Stimulated activated CD4-positive, alpha-beta T cell treated with anti-CD3 and anti-CD28 coated beads, Interleukin-4, amount 100 ng/mL, for 48 hours (primary cell): ENCODE measurements at places on chromosomes 7 and 10.

DNA sequence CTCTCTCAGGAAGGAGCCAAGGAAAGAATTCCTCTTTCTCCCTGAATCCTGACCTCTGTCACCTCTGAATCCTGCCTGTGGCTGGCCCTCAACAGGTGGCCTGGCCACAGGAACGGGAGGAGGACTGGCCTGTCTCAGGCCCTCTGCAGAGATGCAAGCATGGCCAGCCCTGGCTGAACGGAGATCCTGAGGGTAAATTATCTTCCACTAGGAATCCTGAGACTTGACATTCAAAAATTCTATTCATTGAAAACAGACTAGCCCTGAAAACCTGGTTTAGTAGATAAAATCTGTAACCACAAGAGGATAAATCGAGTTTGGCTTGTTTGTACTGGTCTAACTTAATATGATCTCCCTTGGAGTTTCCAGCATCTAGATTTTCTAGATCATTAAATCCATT is 579.3 kb downstream of the LRMDA start:
- no peak for DNase-seq

GRCh38 chr7:93817004-93817403 is 73.5 kb downstream of the TFPI2 start:
- no peak for DNase-seq

DNA sequence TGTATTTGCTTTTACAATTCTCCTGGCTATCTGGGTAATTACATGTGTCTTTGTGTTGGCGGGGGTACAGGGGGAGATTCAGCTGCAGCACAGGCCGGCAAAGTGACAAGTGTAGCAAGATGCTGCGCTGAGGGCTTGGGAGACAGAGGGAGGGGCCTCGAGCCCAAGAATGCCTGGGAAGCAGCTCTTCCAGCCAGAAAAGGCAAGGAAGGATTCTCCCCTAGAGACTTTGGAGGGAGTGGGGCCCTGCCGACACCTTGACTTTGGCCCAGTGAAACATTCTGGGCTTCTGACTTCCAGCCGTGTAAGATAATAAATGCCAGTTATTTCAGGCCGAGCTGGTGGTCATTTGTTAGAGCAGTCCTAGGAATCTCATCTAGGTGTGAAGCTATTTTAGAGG is 7.2 kb upstream of the REPIN1 start:
- no peak for DNase-seq

GRCh38 chr7:104156842-104157277 is 51.0 kb downstream of the ORC5 start:
- no peak for DNase-seq

DNA sequence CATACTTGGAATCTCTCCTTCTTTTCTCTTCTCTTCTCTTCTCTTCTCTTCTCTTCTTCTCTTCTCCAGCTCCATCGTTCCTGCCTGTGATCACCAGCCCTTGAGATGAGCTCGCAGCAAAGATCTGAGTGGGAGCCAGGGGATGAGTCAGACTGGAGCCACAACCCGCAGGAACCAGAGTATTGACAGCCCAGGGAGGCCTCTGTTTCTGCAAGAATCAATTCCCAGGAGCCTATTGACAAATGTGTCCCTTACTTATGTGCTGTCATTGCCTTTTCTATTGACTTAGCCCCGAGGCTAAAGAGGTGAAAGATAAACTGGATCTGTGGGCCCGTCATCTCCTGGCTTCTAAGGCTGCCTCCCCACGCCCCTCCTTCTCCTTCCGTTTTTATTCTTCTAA is 13.1 kb upstream of the HABP2 start:
- no peak for DNase-seq

GRCh38 chr10:127570036-127570435 is 20.9 kb downstream of the NPS start:
- DNase-seq, result no peak

GRCh38 chr7:47089068-47089417 is 492.9 kb downstream of the TNS3 start:
- no peak for DNase-seq

GRCh38 chr7:66138994-66139752 is 24.5 kb downstream of the CRCP start:
- DNase-seq, result no peak

DNA sequence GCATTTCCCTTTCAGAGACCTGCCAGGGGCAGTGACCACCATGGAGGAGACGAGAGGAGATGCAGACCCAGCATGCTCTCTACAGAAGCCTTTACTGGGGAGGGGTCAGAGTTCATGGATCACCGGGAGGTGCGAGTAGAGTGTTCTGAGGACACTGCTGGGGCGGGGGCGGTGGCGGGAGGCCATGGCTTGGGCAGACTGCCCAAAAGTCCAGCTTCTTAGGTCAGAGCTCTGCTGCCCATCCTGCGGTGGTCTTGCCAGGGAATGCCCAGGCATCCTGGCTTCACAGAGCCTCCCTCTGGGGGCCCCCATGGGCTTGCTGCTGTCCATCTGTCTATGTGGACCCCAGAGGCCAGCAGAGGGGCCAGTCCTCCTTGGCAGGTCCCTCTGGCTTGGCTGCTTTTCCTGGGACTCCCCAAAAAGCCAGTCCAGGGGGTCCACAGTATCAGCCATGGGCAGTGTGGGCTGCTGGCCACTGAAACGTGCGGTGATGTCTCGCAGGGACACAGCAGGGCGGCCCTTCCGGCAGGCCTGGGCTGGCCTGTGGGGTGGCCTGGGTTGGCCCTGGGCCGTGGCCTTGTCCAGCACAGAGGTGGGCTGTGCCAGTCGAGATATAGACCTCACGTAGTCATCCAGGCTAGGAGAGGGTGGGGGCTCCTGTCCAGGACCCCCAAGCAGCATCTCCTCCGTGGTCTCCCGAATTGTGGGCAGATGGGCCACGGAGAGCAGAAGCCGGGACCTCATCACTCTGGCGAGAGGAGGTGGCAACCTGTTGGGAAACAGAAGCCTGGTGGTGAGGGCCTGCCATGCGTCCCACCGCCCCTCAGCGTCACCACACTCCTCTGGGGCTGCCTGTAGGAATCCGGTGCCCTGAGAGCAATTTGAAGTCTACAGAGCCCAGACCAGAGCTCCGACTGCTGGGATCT is 1.1 kb downstream of the DEPP1 start:
- no peak for DNase-seq

DNA sequence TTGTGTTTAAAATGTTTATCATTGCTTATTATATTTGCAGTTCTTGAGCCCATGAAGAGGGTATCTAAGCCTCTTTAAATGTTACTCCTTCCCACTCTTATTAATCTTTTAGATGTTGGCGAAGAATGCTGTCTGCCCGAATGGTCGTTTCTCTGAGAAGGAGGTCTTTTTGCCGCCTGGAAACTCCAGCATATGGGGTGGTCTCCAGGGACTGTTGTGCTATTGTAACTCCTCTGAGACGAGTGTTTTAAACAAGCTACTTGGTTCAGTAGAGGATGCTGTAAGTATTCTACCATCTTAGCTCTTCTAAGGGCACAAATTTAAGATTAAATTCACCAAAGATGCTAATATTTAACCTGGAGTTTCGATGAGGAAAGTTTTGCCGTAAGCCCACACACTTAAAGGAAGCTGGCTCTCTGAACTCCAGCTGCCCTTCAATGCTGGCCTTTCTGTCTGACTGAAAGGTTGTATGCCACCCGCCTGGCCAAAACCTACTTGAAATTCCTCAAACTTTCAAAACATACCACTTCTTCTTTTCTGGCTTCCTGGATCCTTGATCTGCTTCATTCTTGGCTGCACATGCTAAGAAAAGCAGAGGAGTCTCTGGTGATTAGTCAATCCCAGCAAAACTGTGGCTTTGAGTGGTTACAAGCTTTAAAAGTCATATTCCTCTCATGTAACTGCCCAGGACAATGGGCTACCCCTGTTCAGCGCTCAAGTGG is 74.7 kb downstream of the ABCA13 start:
- no peak for DNase-seq

GRCh38 chr10:46543466-46544377 is 12.7 kb downstream of the GPRIN2 start:
- no peak for DNase-seq

GRCh38 chr7:121390617-121391016 is 5.5 kb downstream of the FAM3C start:
- no peak for DNase-seq

DNA sequence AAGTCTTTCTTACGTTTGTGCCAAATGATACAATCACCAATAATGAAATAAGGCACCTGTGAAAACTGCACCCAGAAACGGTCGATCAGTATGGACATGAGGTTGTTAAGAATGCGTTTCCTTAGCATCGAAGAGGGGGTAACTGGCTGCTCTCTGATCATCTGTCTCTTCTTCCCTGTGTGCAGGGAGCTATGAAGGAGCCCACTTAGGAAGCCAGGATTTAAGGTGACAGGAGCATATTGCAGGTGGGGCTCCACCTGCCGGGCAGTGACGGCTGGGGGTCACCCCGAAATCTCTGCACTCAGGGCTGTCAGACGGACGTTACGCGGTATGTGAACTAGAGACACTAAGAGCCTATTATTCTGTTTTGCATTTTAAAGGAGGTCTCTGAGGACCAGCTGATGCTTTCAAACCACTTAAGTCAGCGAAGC is 64.5 kb downstream of the CARD11 start:
- DNase-seq, result no peak

DNA sequence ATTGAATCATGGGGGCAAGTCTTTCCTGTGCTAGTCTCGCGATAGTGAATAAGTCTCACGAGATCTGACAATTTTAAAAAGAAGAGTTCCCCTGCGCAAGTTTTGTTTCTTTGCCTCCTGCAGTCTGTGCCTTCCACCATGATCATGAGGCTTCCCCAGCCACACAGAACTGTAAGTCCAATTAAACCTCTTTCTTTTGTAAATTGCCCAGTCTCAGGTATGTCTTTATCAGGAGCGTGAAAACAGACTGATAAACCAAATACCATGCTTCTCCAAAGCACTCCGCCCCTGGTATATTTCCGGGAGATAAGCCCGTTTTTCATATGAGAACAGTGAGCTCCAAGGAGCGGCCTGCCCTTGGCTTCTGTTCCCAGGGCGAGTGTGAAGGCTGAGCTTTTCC is 118.9 kb downstream of the EVX1 start:
- no peak for DNase-seq

- no peak for DNase-seq
Measured at GRCh38 chr10:128123846-128124245, 2.4 kb downstream of the MKI67 start.

DNA sequence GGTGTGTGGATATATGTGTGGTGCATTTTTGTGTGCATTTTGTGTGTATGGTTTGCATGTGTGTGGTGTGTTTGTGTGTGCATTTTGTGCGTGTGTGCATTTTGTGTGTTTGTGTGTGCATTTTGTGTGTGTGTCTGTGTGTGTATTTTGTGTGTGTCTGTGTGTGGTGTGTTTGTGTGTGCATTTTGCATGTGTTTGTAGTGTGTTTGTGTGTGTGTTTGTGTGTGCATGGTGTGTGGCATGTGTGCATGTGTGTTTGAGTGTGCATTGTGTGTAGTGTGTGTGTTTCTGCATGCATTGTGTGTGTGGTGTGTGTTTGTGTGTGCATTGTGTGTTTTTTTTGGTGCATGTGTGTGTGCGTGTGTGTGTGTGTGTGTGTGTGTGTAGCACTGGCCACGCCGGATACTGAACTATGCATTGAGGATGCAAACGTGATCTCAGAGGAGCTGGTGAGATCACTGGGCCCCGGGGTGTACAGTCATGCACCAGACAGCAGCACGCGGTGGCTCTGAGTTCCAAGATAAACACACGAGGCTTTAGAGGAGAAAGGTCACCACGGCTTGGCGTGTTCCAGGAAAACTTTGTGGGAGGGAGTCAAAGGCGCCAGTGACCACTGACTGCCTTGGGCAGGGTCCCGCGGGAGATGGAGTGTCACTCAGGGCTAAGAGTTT is 106.6 kb upstream of the SHH start:
- DNase-seq, result no peak

DNA sequence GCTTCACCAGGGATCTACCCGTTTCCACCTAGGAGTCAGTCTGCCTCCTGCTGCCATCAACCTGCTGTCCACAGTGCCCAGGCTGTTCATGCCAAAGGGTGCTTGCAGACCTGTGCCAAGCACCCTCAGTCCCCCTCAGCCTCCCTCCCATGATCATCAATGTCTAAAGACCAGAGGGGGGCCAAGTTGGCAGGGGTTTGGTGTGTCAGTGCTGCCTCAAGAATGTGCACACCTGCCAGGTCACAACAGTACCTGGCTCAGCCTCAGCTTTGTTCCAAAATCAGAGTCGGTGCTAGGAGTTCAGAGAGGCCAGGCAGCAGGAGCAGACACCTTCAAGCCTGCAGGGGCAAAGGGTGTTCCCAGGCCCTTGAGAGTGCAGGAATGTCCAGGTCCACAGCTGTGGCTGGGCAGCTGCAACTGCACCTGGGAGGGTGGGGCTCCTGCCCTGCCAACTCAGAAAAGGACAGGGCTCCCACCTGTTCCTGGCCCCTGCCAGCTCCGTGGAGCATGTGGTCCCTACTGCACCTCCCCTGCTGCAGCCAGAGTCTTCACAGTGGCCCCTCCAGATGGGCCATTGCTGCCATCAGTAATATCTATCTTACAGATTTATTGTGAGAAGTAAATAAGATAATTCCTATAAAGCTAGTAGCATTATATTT is 219.5 kb downstream of the POLR1F start:
- DNase-seq, result no peak

- no peak for DNase-seq
Measured at GRCh38 chr10:9819756-9820494, 1197.7 kb upstream of the CELF2 start.

- DNase-seq, result no peak
Measured at GRCh38 chr7:24510759-24511158, 62.5 kb upstream of the PALS2 start.

DNA sequence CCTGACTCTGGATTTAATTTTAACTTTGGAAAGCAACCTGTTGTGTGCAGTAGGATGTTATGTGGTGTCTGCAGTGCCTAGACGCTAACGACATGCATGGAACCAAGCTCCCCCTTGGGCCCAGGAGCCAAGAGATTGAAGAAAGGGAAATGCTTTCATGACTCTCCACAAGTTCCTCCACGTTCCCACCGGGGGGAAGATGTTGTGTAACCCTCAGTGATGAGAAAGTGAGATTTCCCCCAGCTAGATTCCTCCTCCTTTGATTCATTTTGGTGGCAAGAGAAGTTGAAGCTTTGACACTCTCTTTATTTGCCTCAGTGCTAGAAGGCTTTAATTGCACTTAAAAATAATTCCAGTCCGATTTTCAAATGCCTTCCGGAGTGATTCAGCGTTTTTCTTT is 157.9 kb upstream of the INSYN2A start:
- no peak for DNase-seq

DNA sequence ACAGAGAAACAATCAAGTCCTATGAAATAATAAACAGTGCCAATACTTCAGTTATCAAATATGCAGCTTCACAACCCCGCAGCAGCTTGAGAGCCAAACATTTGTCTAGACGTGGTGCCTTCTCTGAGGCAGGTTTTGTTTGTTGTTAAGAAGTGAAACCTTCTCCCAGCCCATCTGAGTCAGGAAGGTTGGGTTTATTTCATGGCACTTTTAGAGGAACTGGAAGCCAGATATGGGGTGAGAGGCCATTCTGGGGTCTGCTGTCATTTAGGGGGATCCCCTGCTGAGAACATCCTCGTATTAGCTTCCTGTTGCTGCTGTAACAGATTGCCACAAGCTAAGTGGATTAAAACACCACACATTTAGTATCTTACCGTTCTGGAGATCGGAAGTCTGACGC is 113.6 kb downstream of the GRK5 start:
- DNase-seq, result no peak

- no peak for DNase-seq
Measured at GRCh38 chr7:131836733-131837132, 280.3 kb upstream of the PODXL start.

GRCh38 chr10:32253276-32253675 is 93.7 kb downstream of the EPC1 start:
- no peak for DNase-seq
